ENCODE measurements at places on chromosomes 12 and 14.

DNA sequence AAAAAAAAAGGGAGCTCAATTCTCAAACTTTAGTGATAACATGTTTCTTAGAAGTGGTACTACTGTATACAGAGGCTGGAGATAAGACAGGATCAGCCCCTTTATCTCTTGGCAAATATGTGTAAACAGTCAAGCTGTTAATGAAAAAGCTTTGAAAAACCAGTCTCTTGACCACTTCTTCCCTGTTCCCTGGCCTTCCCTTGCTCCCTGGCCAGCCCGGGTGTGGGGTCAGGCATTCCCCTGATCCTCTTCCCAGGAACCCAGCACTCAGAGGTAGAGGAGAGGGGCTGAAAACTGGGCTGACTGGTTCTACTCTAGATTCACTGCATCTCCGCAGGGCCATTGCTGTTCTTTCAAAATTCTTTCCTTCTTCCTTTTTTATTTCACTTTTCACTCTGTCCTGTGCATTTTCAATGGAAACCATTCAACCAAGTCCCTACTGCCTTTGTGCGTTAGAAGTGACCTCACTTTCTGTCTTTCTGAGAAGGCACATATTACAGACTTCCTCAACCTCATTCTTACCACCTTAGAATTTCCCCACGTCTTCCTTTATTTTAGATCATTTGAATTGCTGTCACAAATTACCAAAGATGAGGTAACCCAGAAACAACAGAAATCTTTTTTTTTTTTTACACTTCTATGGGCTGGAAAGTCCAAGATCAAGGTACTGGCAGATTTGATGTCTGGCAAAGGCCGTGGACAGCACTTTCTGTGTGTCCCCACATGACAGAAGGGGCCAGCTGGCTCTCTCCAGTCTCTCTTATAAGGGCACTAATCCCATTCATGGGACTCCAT, 5.7 kb downstream of the GNG2 start:
- no peak for DNase-seq

DNA sequence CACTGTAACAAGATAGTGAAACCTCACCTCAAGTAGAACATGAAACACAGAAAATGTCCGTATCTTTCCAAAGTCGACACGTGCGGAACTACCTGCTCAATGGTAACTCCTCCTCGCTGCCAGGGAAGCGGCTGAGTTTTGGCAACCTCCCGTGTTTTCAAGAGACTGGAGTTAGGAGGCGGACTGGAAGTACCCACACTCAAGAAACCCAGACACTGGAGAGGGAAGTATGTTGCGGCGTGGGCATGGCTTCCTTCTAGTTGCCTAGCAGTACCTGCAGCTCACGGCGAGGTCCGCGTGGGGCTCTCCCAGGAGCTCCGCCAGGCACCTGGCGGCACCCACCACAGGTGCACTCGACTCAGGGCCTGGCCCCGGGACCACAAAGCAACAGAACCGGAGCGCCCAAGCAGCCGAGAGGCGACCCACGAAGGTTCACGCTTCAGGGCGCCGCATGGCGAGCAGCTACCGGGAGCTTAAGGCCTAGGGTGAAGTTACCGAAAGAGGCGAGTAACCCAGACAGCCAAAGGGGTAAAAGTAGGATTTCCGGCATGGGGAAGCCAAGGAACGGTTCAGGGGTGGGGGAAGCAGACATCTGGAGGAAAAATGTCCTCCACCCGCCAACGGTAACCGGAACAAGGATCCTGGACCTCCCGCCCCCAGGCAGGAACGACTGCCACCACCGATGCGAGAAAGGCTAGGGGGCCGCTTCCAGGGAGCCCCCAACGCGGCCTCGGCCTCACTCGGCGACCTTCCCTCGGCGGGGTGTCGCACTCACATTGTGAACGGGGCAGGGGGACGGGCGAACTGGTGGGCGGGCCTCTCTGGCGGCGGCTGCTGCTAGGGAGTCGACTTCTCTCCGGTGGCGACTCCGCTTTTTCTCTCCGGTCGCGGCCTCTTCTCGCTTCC, 608 bp downstream of the PTGES3 start:
- DNase-seq = peak; percentile 24

- no peak for DNase-seq
Measured at GRCh38 chr14:75539162-75539560, 16.9 kb downstream of the BATF start.

GRCh38 chr12:104699489-104700190, 242.9 kb downstream of the CHST11 start:
- DNase-seq = no peak

DNA sequence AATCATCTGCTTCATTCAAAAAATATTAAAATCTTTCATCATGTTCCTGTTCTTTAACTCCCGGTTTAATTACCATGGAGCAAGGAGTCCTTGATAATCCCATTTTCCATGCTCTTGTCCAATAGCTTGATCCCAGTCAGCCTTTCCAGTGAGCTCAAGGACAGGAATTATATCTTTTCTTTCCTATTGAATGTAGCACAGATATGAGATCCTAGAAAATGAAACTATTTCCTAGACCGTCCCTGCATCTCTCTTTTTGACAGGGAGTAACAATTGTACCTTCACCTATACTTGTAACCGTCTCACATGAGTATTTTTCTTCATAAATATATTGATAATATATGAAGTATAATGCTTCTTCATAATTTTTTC, 35.6 kb downstream of the PIK3C2G start:
- DNase-seq = no peak

DNA sequence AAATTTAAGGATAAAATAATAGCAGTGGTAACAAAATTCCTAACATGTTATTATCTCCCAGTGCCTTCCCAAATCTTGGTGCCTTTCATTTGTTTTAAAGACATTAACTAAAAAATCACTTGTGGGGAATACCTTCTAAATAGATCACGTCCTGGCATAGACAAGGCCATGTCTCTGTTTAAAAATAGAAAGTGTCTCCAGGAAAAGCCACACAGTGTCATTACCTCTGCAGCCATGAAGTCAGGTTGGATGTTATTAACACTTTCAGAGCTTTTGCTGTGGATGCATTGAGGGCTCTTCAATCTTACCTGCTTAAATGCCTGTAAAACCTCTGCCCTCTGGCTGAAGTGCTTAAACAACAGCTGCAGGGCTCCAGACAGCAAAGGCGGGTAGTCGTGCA, 211.1 kb downstream of the ITPR2 start:
- DNase-seq = no peak

- DNase-seq = no peak
Measured at GRCh38 chr12:93704122-93704521, 26.9 kb downstream of the CRADD start.

DNA sequence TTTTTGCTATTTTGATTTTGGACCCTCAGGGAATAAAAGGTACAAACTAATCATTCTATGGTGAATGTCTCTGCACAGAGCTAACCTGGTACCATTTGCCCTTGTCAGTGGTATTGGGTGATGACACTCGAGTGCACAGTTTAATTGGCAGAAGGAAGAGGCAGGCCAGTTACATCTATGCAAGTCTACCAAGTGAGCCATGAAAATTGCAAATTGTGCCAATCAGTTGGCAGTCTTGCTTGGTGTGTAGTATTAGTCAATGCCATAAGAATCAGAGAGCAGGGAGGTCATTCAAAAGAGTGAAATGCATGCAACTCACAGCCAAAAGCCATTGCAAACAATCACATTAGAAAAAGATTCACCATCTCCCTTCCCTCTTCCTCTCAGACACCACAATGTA, 479.6 kb downstream of the ADAMTS20 start:
- DNase-seq = no peak

- peak; percentile 12 for DNase-seq
Measured at GRCh38 chr14:22427771-22428231, 161.2 kb downstream of the DAD1 start.
